Activated CD8-positive, alpha-beta T cell treated with anti-CD3 and anti-CD28 coated beads, Interleukin-2, amount 10 ng/mL, durations not matched to agents 7 days and 5 days (primary cell): ENCODE measurements at places on chromosomes 4 and X. TPM values are rescaled to one million over a fixed set of nuclear protein-coding genes. Genes with fewer than 3 reads are reported as not detected.

Gene CT55
- not detected for total RNA-seq

- DNase-seq = no peak
- H3K4me3 ChIP-seq = no peak overlapping the region
- H3K27ac ChIP-seq = no peak overlapping the region
- no peaks in the 10 kb centered on the region for H3K4me1 ChIP-seq
- no peaks in the 10 kb centered on the region for H3K36me3 ChIP-seq
Measured at GRCh38 chrX:14554131-14554715, 24.9 kb downstream of the GLRA2 start.

- no peak overlapping the region for H3K4me3 ChIP-seq
- no peak for DNase-seq
- no peaks in the 10 kb centered on the region for H3K4me1 ChIP-seq
- H3K27me3 ChIP-seq = peaks cover 23% of the 10 kb centered on the region
- no peaks in the 10 kb centered on the region for H3K36me3 ChIP-seq
- H3K27ac ChIP-seq = no peak overlapping the region
Measured at GRCh38 chr4:77992581-77992980, 64.5 kb upstream of the FRAS1 start.

Gene BMPR1B
- total RNA-seq = not detected

DNA sequence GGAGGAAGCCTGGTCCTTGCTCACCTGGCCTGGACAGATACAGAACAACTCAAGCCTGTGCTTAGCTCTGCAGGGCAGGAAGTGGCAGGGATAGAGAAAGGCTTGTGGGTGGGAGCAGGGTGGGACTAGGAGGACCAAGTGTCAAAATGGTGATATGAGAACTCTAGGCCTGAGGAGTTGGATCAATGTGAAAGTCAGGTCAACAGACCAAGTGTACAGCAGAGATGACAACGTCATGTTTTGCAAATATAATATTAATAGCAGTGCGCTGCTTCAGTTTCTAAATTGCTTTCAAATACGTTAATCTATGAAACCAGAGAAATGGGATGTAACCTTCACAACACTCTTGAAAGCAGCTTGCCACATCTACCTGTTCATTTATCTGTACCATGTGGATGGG, 114.2 kb upstream of the MAP3K15 start:
- H3K36me3 ChIP-seq = peaks cover 31% of the 10 kb centered on the region
- H3K27ac ChIP-seq = peak overlapping the region; percentile 65
- no peak overlapping the region for H3K4me3 ChIP-seq
- H3K27me3 ChIP-seq = no peaks in the 10 kb centered on the region
- H3K4me1 ChIP-seq = peaks cover 64% of the 10 kb centered on the region

- no peak overlapping the region for H3K4me3 ChIP-seq
- H3K27ac ChIP-seq = no peak overlapping the region
- no peaks in the 10 kb centered on the region for H3K4me1 ChIP-seq
- DNase-seq = no peak
- H3K27me3 ChIP-seq = peaks cover 11% of the 10 kb centered on the region
- H3K36me3 ChIP-seq = no peaks in the 10 kb centered on the region
Measured at GRCh38 chr4:81207828-81208227, 7.2 kb downstream of the PRKG2 start.

DNA sequence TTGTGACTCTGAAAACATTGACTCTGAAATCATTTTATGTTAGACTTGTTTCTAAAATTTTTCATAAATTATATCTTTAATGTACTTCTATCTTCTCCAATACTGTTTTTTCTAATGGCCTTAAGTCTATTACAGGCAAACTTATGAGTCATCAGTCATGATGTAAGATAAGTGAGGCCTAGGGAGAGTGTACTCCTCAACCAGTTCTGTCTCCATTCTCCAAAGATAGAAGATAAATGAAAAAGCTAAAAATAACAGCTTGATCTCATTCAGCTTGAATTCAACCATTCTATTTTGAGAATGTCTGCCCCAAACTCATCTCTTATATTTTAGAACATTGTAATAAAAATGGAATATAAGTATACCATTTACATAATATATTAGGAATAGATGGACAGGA, 34.5 kb downstream of the STBD1 start:
- no peaks in the 10 kb centered on the region for H3K4me1 ChIP-seq
- H3K27ac ChIP-seq = no peak overlapping the region
- no peaks in the 10 kb centered on the region for H3K36me3 ChIP-seq
- H3K27me3 ChIP-seq = peaks cover 8% of the 10 kb centered on the region
- no peak for DNase-seq

DNA sequence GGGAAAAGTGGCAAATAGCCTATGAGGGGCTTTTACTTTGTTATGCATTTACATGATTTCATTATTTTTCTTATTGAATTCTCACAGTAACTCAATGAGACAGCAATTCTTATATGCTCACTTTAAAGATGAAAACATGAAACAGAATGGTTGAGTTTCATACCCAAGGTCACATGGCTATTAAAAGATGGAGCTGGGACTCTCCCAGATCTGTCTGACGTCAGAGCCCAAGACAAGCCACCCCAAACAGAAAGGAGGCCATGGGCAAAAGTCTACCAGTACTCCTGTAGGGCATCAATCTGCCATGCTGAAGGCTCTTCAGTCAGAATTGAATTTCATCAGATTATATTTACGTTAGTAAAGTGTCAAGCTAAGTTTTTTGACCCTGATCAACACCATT, 13.2 kb downstream of the HSD17B11 start:
- H3K27me3 ChIP-seq = no peaks in the 10 kb centered on the region
- H3K27ac ChIP-seq = no peak overlapping the region
- peaks cover 2% of the 10 kb centered on the region for H3K4me1 ChIP-seq
- no peak overlapping the region for H3K4me3 ChIP-seq
- no peak for DNase-seq
- H3K36me3 ChIP-seq = peaks cover 11% of the 10 kb centered on the region

DNA sequence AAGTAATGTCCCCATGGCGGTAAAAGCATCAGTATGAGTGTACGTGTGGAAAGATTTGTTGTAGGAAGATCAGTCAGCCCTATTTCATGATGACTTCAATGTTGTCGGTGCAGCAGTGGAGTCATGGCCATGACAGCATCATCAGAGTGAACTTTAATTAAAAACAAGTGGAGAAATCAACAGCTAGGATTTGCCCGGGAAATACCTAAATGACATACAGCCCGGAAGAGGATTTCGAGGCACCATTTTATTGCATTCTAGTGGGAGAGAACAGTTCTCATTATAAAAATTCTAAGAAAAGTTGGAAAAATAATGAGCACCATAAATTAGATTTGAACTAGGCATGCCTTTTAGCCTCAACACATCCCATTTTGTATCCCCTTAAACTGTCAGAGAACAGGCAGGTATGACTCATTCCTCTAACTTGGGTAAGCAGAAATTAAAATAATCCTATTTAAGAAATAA, 170.1 kb downstream of the SHROOM3 start:
- H3K27ac ChIP-seq = no peak overlapping the region
- H3K4me1 ChIP-seq = no peaks in the 10 kb centered on the region
- no peak overlapping the region for H3K4me3 ChIP-seq

DNA sequence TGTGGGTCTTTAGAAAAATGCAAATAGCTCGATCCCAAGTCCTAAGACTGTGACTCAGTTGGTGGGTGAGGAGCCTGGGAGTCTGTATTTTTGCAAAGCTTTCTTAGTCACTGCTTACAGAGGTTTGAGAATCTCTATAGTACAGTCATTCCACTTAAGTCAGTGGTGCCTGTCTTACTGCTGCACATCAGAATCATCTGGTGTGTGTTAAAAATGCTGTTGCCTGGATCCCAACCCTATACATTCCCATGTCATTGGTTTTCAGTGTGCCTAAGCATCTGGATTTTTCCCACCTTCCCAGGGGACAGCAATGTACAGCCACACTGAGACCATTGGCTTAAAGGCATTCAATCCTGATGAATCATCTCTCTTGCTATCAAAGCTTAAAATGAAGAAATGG, 21.0 kb upstream of the GEMIN8 start:
- no peak for DNase-seq
- H3K4me3 ChIP-seq = no peak overlapping the region
- H3K27me3 ChIP-seq = peaks cover 21% of the 10 kb centered on the region
- H3K36me3 ChIP-seq = no peaks in the 10 kb centered on the region
- no peak overlapping the region for H3K27ac ChIP-seq
- H3K4me1 ChIP-seq = no peaks in the 10 kb centered on the region

Gene TMEM150C
- total RNA-seq = not detected

DNA sequence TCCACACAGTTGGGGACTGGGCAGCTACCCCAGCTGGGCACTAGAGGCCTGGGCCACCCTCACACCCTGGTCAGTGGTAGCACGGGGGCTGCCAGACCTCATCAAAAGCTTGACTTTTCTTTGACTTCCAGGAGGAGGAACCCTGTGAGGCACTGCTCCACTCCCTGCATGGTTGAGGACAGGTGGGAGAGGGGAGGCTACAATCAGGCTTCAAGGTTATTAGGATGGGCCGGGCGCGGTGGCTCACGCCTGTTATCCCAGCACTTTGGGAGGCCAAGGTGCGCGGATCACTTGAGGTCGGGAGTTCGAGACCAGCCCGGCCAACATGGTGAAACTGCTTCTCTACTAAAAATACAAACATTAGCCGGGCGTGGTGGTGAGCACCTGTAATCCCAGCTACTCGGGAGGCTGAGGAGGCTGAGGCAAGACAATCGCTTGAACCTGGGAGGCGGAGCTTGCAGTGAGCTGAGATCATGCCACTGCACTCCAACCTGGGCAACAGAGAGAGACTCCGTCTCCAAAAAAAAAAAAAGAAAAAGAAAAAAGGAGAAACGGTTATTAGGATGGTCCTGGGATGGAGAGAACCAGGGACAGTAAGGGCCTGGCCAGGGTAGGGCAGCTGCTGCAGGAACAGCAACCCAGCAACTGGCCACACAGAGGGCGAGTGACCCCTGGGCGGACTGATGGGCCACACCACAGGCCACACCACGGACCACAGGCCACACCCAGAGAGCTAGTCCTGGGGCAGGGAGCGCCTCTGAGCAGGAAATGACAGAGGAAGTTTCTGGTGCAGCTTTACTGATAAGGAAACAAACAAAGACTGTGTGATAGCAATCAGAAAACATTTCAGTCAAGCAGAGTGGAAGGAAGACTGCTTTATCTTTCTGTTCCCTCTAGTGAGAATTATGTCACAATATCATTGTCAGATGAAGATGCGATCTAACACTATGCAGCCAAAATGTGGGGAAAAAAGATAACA, 20.5 kb upstream of the OPN1LW start:
- H3K27ac ChIP-seq = peak overlapping the region; percentile 64
- no peaks in the 10 kb centered on the region for H3K27me3 ChIP-seq
- peaks cover 28% of the 10 kb centered on the region for H3K4me1 ChIP-seq
- peak overlapping the region; percentile 10 for H3K4me3 ChIP-seq
- peak; percentile 63 for DNase-seq
- H3K36me3 ChIP-seq = no peaks in the 10 kb centered on the region

- peaks cover 6% of the 10 kb centered on the region for H3K27me3 ChIP-seq
- no peak overlapping the region for H3K27ac ChIP-seq
- H3K4me3 ChIP-seq = no peak overlapping the region
- peaks cover 55% of the 10 kb centered on the region for H3K4me1 ChIP-seq
Measured at GRCh38 chr4:140078366-140078765, 75.6 kb downstream of the MAML3 start.

Gene NRK
- not detected for total RNA-seq

DNA sequence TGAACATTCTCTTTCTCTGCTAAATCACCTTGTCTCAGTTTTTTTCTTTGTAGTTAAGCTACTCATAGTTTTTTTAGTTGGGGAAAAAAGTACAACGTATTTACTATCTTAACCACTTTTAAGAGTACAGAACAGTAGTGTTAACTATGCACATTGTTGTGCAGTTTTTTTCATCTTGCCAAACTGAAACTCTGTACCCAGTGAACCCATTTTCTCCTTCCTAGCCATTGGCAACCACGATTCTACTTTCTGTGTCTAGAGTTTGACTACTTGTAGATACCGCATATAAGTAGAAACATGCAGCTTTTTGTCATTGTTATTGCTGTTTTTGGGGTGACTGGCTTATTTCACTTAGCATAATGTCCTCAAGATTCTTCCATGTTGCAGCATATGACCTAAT, 10.0 kb downstream of the N4BP2 start:
- peak overlapping the region; percentile 64 for H3K27ac ChIP-seq
- DNase-seq = no peak
- peaks cover 40% of the 10 kb centered on the region for H3K4me1 ChIP-seq
- H3K27me3 ChIP-seq = no peaks in the 10 kb centered on the region

GRCh38 chr4:142776026-142776425, 70.1 kb downstream of the INPP4B start:
- no peak overlapping the region for H3K4me3 ChIP-seq
- no peaks in the 10 kb centered on the region for H3K27me3 ChIP-seq
- H3K36me3 ChIP-seq = no peaks in the 10 kb centered on the region
- DNase-seq = no peak
- peaks cover 7% of the 10 kb centered on the region for H3K4me1 ChIP-seq

- peak; percentile 20 for DNase-seq
- H3K4me1 ChIP-seq = peaks cover 32% of the 10 kb centered on the region
- H3K27ac ChIP-seq = no peak overlapping the region
Measured at GRCh38 chrX:1449036-1449822, 3.5 kb downstream of the ASMTL start.

Gene ERCC6L
- total RNA-seq = 13.8 TPM

Gene ABCB7
- 23.0 TPM for total RNA-seq

- no peaks in the 10 kb centered on the region for H3K27me3 ChIP-seq
- H3K36me3 ChIP-seq = no peaks in the 10 kb centered on the region
- peaks cover 14% of the 10 kb centered on the region for H3K4me1 ChIP-seq
Measured at GRCh38 chr4:118114720-118115119, 80.4 kb downstream of the NDST3 start.

DNA sequence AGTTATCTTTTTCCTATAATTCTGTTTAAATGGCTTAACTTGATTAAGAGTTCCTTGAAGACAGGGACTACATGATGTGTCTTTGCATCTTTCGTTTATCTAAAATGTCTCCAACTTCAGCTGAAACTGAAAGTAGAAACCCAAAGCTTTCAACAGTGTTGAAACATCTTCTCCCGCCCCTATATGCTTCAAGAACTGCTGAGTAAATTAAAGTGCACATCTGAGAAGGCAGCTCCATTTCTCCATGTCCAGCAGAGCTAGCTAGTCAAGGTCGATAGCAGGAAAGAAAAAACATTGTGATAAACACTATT, 185.7 kb upstream of the TBL1X start:
- no peak for DNase-seq
- H3K4me1 ChIP-seq = peaks cover 26% of the 10 kb centered on the region
- H3K27me3 ChIP-seq = no peaks in the 10 kb centered on the region
- peak overlapping the region; percentile 28 for H3K4me3 ChIP-seq
- peaks cover 2% of the 10 kb centered on the region for H3K36me3 ChIP-seq

- H3K4me1 ChIP-seq = no peaks in the 10 kb centered on the region
- no peak overlapping the region for H3K27ac ChIP-seq
- no peaks in the 10 kb centered on the region for H3K27me3 ChIP-seq
- no peak for DNase-seq
Measured at GRCh38 chrX:74370487-74370886, 50.8 kb upstream of the SLC16A2 start.

DNA sequence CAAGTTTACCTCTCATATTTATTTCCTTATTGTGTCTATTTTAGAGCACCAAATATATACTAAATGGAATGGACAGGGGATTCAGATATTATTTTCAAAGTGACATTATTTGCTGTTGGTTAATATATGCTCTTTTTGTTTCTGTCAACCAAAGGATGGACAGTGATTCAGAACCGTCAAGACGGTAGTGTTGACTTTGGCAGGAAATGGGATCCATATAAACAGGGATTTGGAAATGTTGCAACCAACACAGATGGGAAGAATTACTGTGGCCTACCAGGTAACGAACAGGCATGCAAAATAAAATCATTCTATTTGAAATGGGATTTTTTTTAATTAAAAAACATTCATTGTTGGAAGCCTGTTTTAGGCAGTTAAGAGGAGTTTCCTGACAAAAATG, 6.2 kb downstream of the FGB start:
- H3K4me1 ChIP-seq = no peaks in the 10 kb centered on the region
- no peaks in the 10 kb centered on the region for H3K36me3 ChIP-seq
- H3K4me3 ChIP-seq = no peak overlapping the region
- H3K27ac ChIP-seq = no peak overlapping the region

Gene RPS6KA6
- total RNA-seq = not detected

- no peak for DNase-seq
- H3K4me3 ChIP-seq = peak overlapping the region; percentile 15
- H3K36me3 ChIP-seq = peaks cover 5% of the 10 kb centered on the region
- peaks cover 44% of the 10 kb centered on the region for H3K27me3 ChIP-seq
- H3K4me1 ChIP-seq = peaks cover 5% of the 10 kb centered on the region
Measured at GRCh38 chr4:20253283-20253734, 1.6 kb downstream of the SLIT2 start.
